Ascending aorta (tissue), 2 donors: ENCODE measurements at places on chromosomes 7 and 10.

GRCh38 chr10:14253079-14253478, 77.6 kb downstream of the FRMD4A start:
- no peak for DNase-seq

DNA sequence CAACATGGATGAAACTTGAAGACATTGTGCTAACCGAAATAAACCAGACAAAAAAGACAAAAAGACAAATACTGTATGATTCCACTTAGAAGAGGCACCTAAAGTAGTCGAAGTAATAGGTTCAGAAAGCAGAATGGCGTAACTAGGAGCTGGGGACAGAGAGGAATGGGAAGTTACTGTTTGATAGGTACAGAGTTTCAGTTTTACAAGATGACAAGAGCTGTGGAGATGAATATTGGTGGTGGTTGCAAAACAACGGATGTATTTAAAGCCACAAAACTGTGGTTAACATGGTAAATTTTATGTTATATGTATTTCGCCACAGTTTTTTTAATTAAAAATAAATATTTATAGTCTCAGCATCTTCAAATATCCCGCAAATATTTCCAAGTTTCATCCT, 64.1 kb upstream of the DIP2C start:
- DNase-seq = no peak

DNA sequence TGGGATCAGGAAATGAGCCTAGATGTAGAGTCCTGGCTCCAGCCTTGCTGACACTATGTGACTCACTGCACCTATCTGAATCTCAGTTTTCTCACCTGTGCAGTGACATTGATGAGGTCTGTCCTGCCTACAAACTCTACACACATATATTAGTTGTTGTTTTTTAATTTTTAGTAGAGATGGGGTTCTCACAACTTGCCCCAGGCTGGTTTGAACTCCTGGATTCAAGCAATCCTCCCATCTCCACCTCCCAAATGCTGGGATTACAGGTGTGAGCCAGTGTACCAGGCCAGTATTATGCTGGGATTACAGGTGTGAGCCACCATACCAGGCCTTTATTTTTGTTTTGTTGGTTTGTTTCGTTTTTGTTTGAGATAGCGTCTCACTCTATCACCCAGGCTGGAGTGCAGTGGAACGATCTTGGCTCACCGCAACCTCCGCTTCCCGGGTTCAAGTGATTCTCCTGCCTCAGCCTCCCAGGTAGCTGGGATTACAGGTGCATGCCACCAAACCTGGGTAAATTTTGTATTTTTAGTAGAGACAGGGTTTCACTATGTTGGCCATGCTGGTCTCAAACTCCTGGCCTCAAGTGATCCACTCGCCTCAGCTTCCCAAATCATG, 11.8 kb upstream of the DDIT4 start:
- no peak for DNase-seq

DNA sequence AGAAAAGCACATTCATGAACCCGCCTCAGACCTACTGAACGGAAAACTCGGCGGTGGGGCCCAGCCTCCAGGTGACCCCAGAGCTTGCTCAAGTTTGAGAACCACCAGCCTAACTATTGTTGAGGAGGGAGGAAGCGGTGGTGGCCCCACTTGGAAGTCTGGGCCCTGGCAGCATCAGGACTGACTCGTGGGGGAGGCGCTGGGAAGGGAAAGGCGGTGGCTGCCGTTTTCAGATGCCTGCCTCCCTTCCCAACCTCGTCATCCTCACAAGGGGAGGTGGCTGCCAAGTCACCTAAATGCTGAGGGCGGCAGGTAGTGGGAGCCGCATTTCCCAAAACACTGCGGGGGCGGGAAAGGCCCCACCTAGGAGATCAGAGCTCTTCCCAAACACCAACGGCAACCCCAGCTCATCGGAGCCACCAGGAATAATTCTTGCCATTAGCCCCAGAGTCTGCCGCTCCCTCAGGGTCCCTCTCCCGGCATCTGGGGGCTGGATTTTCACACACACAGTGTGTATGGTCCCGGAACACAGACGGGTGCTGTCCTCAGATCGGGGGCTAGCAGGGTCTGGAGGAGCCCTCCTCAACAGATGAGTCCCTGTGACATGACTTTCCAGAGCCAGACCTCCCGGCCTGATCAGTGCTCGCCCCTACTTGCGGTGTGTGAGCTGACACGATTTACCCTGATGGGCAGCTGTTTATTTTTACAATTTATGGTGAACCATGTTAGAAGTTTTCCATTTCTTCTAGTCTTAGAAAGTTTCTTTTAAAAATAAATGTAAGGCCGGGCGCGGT, 31.3 kb downstream of the PRKAG2 start:
- DNase-seq = no peak
